ENCODE measurements at places on chromosomes 6 and 20.

- DNase-seq, result no peak
These were observed 18.2 kb upstream of the ANGPT4 start for GRCh38 chr20:934186-934840.

- no peak for DNase-seq
These were observed 41.1 kb downstream of the FARS2 start for GRCh38 chr6:5302220-5302946.

DNA sequence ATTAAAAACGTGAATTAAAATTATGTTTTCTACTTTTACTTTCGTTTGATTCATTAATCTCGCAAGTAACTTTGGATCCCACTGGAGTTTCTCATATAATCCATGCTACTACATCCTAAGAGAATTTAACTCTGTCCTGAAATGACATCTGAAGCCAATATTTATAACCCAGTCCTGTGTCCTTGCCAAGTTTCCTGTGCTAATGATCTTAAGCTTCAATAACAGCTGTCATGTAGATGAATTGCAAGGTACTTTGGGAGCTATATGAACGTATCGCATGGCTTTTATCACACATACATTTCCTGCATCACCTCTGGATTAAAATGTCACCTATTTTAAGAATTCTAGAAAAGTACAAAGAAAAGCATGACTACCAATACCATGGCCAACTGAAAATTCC, 833.8 kb upstream of the CITED2 start:
- no peak for DNase-seq

GRCh38 chr20:5913166-5913565, 37.2 kb downstream of the TRMT6 start:
- DNase-seq, result no peak

DNA sequence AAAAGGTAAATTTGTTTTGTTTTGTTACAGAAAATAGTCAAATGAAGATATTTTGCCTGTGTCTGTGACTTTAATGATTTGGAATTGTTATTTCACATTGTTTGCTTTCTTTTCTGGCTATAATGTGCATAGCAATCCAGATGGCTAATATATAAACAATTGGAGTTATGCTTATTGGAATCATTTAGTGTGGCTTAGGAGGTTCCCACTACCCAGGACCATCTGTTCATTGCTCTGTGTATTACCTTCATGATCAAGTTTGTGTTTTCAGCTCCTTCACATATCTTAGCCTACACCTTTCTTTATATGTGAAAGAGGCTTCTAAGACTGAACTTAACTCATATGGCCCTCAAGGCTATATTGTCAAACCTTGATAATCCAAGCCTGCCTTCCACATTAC, 232.9 kb downstream of the BCKDHB start:
- no peak for DNase-seq

DNA sequence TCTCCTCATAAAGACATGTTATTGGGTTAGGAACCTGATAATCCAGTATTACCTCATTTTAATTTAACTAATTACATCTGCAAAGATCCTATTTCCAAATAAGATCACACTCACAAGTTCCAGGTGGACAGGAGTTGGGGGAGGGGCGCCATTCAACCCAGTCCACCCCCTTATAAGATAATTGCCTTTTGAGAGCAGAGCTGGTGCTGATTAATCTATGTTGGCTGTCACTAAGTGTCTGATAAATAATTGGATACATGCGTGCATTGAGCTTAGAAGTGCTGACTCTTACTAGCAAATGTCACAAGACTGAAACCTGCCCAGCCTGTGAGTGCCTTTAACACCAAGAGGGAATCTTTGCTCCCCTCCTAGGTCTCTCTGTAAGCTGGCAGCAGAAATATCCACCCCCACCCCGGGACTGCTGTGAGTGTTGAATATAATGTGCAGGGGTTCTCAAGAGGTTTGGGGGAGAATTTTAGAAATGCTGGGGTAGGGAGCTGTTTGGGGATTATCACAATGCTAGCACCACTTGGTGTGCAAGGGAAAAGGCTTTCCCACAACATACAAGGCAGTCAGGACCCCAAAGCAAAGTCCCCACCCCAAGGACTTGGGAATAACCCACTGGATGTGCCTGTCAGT, 87.5 kb downstream of the ANKRD60 start:
- DNase-seq, result no peak
